Keratinocyte (primary cell): ENCODE measurements at places on chromosomes 6 and 20.

- no peak for DNase-seq
These were observed 289.7 kb upstream of the RNF24 start for GRCh38 chr20:4305091-4305490.

- DNase-seq, result no peak
These were observed 199.7 kb upstream of the SIM1 start for GRCh38 chr6:100664274-100665040.

GRCh38 chr6:41784581-41785171 is 2.8 kb upstream of the TOMM6 start:
- no peak for DNase-seq

DNA sequence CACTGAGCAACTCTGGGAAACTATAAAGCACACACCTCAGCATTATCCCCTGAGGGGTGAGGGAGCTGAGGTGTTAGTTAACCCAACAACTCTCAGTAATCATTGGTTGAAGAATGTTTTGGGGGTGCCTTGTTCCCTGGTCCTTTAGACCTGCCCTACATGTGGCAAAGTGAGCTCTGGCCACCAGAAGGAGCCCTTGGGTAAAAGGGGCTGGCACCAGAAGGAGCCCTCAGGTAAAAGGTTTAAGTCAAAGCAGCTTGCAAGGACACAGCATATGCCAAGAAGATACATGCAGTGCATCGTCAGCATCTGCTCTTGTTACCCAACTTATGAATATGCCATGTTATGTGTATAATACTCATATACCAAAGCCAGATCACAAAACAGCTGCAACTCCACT is 1081.7 kb downstream of the KIF16B start:
- DNase-seq, result no peak

DNA sequence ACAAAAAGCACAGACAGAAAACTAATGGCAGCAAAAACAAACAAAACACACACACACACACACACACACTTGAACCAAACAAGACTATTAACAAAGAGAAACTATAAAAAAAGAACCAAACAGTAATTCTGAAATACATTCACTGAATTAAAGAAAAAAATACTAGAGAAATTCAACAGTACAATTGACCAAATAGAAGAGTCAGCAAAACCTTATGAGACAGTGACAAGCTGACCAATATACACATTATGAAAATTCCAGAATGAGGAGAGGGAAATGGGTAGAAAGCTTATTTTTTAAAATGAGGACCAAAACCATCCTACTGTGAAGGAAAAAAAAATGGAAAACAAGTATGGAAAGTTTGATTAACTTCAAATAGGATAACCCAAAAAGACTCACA is 212.2 kb upstream of the BTBD3 start:
- DNase-seq, result no peak

DNA sequence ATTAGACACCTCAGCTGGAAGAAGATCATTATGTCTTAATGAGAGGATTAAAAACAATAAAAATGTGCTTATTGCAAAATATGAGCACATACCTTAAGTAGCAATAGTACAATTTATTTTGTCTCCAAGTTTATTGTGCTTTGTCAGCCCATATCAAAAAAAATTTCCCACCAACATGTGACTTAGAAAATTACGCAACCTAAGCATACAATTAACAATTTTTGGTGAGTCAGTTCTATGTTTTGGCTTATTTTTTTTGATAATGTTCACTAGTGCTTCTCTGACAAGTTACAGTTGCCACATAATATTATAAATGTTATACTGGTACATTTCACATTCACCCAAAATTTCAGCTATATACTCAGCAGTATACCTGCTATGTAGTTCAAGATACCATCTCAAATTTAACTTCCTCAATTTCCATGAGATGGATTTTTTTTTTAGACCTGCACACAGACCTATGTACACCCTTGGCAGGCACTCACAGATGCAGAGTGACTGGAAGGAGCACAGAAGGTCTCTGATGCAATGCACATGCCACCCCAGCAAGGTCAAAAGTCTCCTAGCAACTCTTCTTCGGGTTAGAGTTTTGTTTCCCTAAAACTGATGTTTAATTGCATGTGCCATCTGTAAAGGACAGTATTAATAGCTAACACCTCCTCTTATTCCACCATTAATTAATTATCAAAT is 112.4 kb downstream of the PRKN start:
- no peak for DNase-seq

GRCh38 chr6:35141007-35141655 is at the start of gene TCP11:
Gene TCP11, minus strand, starts transcription at chr6:35141339. Its CDS starts 469 bp downstream, at chr6:35140870.
- no peak for DNase-seq

DNA sequence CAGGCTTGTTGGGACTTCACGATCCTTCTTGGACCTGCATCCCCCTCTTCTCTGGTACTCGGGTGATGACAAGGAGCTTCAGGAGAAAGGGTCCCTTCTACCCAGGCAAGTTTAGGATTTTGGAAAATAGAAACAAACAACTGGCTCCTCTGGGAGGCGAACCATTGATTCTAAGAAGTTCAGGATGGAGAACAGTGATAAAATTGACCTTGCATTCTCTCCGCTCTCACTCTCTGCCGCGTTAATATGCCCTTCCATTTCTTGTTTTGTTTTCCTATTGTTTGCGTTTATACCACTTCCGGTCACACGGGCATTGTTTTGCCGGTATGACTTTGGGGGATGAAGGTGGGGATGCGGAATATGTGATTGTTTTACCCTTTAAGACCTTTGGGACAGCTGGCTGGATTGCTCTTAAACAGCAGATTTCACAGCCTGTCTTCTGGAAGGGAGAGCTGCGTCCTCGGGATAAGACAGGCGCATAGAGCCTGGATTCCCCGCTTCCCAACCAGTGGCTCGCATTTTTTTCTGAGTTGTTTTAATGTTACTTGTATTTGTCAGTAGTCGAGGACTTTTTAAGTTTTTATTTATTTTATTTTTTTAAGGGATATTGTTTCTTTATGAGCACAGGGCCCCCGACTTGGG is 144.3 kb upstream of the ZNF184 start:
- DNase-seq, result no peak

GRCh38 chr6:158960026-158960425 is 40.0 kb downstream of the RSPH3 start:
- DNase-seq, result no peak

- DNase-seq, result no peak
These were observed 77.5 kb downstream of the C6orf118 start for GRCh38 chr6:165231581-165232561.

- DNase-seq, result no peak
These were observed 2.1 kb upstream of the IP6K3 start for GRCh38 chr6:33748841-33749240.

DNA sequence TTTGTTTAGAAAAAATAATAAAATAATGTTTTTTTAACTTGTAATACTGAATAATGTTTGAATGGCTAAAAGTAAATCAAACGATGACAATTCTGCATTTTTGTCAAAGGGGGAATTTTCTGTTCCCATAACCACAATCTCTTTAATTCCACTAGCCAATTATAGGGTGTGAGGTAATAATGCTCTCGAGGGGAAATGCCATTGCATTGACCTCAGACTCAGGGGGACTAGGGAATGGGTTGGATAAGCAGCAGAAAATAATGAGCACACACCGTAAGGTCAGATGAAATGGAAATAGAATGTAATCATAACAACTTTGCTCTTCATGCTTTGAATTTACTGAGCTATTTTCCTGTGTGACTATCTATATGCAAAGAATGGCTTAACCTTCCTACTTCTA is 584.7 kb downstream of the RFPL4B start:
- no peak for DNase-seq

DNA sequence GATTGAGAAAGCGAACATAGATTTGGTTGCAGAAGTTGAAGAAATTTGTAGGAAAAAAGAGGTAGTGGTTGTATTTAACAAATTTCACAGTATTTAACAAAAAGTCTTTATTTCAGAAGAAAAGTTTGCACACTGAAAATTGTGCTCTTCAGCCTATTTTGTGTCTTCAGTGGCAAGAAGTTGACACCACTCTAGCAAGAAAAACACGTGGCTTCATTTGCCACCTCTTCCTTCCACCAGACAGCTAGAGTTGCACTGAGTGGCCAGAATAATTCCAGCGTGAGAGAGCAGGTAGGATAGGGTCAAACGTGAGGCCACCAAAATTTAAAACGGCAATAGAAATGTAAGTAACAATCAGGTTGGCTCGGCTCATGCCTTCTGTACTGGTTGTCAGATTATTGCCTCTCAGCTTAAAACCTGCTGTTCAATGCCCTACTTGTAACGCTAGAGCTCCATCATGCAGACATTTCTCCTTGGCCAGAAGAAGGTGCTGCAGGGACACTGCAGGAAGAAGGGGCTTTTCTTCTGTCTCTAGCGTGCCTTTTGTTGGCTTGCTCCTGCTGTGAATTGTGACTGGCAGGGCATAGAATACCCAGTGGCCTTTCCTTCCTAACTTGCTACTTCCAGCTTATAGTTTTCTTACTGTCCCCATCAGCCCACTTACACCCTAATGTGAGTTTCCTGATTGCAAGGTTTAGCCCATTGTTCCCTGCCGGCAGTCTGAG is 12.1 kb downstream of the TRAPPC3L start:
- DNase-seq, result no peak

- no peak for DNase-seq
These were observed 26.3 kb upstream of the ZFP64 start for GRCh38 chr20:52217689-52218395.

- no peak for DNase-seq
These were observed 34.9 kb upstream of the UTRN start for GRCh38 chr6:144250276-144250675.

GRCh38 chr6:80940571-80940970 is 811.9 kb downstream of the TENT5A start:
- no peak for DNase-seq

DNA sequence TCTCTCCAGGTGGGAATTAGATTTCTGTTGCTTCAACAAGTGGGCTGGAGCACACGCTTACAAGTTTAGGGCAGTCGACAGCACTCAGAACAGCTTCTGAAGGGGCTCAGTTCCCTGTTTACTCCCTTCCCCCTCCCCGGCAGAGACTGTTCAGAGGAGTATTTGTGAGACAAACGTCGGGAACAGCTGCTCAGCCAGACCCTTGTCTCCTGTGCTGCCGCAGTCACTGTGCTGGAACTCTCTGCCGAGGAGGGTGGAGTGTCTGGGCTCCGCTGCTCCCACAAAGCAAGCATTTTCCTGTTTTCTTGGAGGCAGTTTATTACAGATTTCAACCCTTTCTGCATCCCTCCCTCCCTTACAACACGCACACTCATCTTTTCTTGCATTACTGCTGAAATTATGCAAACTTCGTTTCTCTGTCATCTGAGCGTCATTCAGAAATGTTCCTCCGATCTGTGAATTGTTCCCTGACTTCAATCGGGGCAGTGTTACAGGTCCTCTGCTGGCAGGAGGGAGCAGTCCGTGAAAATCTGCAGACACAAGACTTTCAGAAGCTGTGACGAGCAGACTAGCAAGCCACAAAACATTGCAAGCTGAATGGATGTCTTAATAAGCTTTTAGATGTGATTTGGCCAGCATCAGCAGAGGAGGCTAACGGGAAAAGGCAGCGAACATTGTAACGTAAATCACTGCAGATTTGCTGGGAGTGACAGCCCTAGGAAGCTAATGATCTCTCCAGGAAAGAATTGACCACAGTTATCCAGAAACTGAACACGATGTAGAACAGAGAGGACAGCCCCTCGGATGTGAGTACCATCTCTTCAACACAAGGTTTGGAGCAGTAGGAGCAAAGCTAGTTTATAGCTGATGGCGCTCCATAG is 76.2 kb downstream of the LYRM2 start:
- no peak for DNase-seq
